ENCODE measurements at places on chromosomes 1 and 21.

DNA sequence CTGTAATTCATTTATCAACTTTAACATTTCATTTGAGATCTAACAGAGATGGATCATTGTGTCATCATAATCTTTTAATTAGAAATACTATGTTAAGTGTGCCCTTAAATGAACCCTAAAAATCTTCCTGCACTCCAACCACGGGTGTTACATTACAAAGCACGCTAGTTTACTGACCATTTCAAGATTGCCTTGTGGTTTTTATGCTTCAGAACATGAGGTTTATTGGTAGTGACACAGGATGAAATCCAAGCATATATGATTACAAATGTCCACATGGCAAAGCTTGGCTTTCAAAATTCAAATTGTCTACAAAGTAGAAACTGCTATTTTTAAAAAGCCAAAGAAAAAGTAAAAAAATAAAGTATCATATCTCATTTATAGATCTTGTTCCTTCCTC, 190.4 kb upstream of the USP25 start:
- no peak for DNase-seq

DNA sequence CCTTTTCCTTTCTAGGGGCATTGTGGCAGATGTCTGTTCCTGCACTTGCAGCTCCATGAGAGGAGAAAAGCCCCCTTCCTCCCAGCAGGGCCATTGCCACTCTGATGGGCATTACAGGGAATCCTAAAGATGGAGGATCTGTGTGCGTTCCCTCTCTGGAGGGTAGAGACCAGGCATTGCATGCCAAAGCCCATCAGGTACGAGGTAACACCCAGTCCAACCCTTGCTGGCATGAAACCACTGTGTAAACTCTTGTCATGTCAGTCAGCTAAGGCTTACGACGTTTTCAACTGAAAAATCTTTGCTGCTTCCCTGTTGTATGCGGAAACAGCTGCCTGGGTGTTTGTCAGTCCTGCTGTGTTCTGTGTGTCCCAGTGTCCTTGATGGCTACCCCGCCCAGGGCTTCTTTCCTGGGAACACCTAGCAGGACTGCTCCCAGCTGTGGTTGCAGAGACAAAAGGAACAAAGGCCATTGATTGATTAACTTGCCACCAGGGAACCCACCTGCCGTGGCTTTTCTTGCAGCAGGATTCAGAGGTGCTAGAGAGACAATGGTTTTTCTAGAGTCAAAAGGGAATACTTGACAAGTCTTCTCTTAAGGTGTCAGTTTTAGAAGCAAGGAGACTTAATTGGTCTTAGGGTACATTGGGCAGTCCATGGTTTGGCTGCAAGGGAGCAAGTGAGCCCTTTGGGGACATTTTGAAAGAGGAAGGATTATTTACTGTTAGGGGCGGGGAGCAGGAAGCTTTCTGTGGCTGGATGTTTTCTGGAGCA, 24.6 kb downstream of the B3GALT5 start:
- DNase-seq, result no peak

DNA sequence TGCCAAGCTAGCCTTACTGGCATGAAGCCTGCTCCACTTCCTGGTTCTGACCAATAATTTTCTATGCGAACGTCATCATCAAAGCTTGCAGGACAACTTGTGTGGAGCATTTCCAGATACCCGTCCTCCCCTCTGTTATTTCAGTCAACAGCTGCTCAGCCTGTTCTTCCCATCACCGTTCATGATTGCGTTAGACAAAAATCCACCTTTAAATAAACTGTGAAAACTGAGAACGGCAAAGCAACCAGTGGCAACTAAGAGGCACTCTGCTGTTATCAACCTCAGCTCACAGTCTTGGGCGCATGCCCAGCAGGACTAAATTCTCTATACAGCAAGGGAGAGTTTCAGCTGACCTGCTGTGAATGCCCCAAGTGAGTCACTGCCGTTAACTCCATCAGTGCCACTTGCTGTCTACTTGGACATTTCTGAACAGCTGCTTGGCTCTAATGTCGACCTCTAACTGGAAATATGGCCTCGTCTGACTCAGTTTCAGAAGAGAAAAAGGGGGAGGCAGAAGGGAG, 207.4 kb upstream of the RUNX1 start:
- no peak for DNase-seq

DNA sequence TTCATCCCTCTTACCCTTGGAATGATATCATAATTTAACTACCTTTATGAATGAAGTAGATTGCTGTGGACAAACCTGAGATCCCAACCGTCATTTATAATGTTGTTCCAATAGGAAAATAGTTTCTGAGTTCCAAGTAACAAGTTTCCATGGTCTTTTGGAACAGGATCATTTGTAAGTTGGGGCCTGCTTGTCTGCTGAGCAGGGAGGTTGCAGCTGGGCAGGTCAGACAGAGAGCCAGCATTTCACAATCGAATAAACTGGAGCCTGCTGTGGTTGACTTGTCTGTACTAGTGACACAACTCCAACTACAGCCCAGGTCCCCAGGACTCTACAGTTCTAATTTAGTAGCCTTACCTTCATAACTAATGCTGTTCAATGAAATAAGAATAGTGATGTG, 18.6 kb upstream of the RALGPS2 start:
- no peak for DNase-seq

DNA sequence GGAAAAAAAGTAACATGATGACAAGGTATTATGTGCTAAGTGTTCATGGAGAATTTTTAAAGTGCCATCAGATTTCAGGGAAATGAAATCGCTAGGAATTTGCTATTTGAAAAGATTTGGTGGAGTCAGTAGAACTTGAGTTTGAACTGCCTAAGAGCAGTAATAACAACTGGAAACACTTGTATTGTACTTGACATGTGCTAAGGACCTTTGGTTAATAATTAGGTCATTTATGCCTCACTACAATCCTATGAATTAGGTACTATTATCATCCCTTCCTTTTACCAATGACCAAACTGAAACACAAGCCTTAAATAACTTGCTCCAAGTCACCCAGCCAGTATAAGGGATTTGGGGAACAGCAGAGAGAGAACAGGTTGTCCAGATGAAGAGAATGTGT, 133.4 kb downstream of the NTNG1 start:
- DNase-seq, result no peak

- no peak for DNase-seq
These were observed 65.4 kb downstream of the ABCA4 start for GRCh38 chr1:94055459-94056122.

DNA sequence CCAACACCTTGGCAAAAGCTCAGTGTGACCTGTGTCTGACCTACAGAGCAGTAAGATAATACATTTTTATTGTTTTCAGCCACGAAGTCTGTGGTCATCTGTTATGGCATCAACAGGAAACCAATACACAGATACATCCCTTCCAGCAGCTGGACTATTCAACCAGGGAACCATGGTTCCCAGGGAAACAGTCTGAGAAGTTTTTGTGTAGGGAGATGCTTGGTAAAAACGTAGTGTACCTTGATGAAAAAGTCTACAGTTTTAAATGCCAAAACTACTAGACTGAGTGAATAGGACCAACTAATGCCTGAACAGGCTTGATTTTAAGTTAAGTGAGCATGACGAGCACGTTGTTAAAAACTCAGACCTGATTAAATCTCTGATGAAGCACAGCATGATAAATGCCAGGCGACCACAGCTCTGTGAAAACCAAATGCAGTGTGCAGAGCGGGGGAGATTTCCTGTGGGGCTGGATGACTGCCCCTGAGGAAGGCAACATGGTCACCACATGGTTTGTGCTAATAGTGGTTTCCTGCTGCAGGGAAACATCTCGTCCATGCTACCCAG, 228.9 kb downstream of the TNR start:
- DNase-seq, result peak; percentile 79

DNA sequence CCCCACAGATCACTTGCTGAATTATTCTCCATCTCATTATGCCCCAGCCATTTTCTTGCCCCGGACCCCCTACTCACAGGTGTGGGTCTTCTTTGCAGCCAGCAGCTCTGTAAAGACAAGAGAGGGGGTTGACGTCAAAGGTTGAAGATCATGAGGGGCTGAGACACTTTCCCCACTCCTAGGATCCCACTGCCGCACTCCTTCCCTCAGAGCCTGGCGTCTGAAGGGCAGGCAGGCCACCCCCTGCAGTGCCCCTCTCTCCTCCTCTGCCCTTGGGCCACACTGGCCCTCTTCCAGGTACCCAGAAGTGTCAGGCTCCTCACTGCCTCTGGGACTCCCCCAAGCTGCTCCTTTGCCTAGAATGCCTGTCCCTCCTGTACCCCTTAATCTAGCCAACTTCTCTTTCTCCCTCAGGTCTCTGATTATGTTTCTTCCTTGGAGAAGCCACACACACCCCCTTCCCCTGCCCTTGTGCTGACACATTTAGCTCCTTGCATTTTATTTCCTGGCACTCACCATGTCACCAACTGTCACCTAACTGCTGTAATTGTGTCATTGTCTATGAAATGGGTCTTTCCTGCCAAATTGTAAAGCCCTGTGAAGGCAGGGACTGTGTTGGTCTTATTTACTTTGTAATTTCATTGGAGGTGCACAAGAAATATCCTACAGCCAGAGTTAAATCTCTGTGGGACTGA, 2.1 kb downstream of the RORC start:
- DNase-seq, result peak; percentile 11

Measured in GF-D8 (cell line).